Mesothelial cell of epicardium (in vitro differentiated cells): ENCODE measurements at places on chromosomes 13 and 19.

GRCh38 chr13:31887286-31887685 lies 144.3 kb upstream of the FRY start:
- peaks cover 46% of the 10 kb centered on the region for H3K4me1 ChIP-seq
- peak overlapping the region; percentile 30 for H3K27ac ChIP-seq

- no peak overlapping the region for H3K4me3 ChIP-seq
- no peaks in the 10 kb centered on the region for H3K4me1 ChIP-seq
- DNase-seq: no peak
- no peaks in the 10 kb centered on the region for H3K36me3 ChIP-seq
- peaks cover 8% of the 10 kb centered on the region for H3K27me3 ChIP-seq
Measured at GRCh38 chr19:41792513-41793413, 3.6 kb upstream of the CEACAM3 start.

DNA sequence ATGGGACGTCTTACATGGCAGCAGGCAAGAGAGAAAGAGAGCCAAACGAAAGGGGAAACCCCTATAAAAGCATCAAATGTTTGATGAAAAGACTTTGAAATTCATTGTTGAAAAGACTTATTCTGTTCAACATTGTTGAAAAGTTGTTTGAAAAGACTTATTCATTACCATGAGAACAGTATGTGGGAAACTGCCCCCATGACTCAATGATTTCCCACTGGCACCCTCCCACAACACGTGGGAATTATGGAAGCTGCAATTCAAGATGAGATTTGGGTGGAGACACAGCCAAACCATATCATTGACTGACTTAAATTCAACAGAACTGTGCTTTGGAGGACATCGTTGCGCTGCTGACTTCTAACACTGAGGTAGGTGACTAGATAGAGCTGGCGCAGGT lies 48.0 kb upstream of the RCBTB2 start:
- H3K27ac ChIP-seq: no peak overlapping the region
- no peaks in the 10 kb centered on the region for H3K27me3 ChIP-seq
- peaks cover 21% of the 10 kb centered on the region for H3K4me1 ChIP-seq

- peaks cover 62% of the 10 kb centered on the region for H3K27me3 ChIP-seq
- no peak overlapping the region for H3K27ac ChIP-seq
- H3K4me1 ChIP-seq: peaks cover 6% of the 10 kb centered on the region
- DNase-seq: peak; percentile 63
- no peak overlapping the region for H3K4me3 ChIP-seq
- H3K36me3 ChIP-seq: no peaks in the 10 kb centered on the region
Measured at GRCh38 chr19:18233224-18233825, 7.1 kb upstream of the PDE4C start.

- no peak overlapping the region for H3K27ac ChIP-seq
- no peaks in the 10 kb centered on the region for H3K4me1 ChIP-seq
- H3K27me3 ChIP-seq: no peaks in the 10 kb centered on the region
- H3K36me3 ChIP-seq: peaks cover 45% of the 10 kb centered on the region
Measured at GRCh38 chr13:45362939-45363338, 22.0 kb upstream of the TPT1 start.

GRCh38 chr13:111115965-111116521 lies 933 bp downstream of the ARHGEF7 start:
- no peaks in the 10 kb centered on the region for H3K36me3 ChIP-seq
- peak overlapping the region; percentile 90 for H3K27ac ChIP-seq
- H3K4me1 ChIP-seq: peaks cover 20% of the 10 kb centered on the region
- no peak for DNase-seq

- peaks cover 2% of the 10 kb centered on the region for H3K36me3 ChIP-seq
- H3K27me3 ChIP-seq: peaks cover 22% of the 10 kb centered on the region
- H3K4me3 ChIP-seq: no peak overlapping the region
Measured at GRCh38 chr19:3725121-3725520, 16.9 kb downstream of the TJP3 start.

- H3K36me3 ChIP-seq: no peaks in the 10 kb centered on the region
- no peak for DNase-seq
Measured at GRCh38 chr13:40329781-40330485, 336.5 kb downstream of the FOXO1 start.

- no peaks in the 10 kb centered on the region for H3K36me3 ChIP-seq
- DNase-seq: no peak
- peaks cover 26% of the 10 kb centered on the region for H3K4me1 ChIP-seq
- no peak overlapping the region for H3K4me3 ChIP-seq
Measured at GRCh38 chr13:50366488-50367174, 351.4 kb downstream of the KCNRG start.

DNA sequence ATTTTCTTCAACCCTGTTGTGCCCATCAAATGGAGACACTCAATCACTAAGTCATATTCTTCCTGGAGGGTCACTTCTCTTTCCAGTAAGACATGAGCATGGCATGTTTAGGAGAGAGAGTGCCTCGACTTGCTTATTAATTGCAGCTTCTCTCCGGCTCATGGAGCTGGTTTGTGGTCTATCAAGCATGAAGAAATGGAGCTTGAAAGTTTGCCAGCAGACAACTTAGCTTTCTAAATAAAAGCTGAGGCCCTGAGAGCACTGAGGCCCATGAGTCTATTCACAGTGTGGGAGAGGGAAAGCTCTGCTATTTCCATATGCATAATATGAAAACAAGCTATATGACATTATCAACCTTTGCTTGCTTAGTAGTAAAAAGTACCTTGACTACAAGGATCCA lies 378.5 kb downstream of the FGF9 start:
- peaks cover under 1% of the 10 kb centered on the region for H3K4me1 ChIP-seq
- no peaks in the 10 kb centered on the region for H3K36me3 ChIP-seq
- no peak for DNase-seq
- H3K4me3 ChIP-seq: no peak overlapping the region

DNA sequence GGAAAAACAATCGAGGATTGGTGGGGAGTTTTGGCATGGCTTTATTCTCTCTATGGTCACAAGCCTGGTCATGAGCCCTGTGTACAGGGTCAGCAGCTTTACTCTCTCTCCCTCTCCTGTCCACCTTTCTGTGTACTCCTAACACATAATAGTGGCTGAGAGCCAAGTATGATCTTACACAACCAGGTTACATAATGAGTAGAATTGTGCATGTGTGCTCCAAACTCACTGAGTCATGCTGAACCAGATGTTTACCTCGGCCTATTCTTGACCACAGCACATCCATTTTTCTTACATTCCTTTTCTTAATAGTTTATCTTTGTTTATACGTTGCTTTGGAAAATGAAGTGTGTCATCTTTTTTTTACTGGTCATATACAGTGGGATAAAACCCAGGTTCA lies 53.1 kb downstream of the ZNF254 start:
- no peak for DNase-seq
- H3K4me3 ChIP-seq: no peak overlapping the region
- H3K36me3 ChIP-seq: peaks cover 68% of the 10 kb centered on the region
- no peaks in the 10 kb centered on the region for H3K27me3 ChIP-seq
- H3K27ac ChIP-seq: no peak overlapping the region

DNA sequence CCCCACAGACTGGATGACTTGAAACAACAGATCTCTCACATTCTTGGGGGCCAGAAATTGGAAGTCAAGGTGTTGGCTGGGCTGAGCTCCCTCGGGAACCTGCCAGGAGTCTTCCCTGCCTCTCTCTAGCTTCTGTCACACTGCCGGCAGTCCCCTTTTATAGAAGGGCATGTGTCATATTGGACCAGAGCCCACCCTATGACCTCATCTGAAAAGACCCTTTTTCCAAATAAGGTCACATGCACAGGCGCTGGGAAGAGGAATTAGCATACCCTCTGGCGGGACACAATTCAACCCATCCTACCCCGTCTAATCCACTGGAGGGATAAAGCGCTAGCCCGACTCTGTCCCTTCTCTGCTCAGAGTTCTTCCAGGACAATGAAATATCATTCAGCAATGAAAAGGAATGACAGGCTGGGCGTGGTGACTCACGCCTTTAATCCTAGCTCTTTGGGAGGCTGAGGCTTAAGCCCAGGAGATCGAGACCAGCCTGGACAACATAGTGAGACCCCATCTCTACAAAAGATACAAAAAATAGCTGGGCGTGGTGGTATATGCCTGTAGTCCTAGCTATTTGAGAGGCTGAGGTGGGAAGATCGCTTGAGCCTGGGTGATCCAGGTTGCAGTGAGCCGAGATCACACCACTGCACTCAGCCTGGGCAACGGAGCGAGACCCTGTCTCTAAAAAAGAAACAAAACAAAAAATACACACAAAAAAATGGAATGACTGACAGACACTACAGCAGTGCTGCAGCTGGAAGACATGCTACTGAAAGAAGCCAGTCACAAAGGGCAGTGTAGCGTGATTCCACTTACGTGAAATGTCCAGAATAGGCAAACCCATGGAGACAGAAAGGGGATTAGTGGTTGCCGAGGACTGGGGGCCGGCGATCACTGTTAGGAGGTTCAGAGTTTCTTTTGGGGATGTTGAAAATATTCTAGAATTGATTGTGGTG lies 28.5 kb downstream of the MEIS3 start:
- H3K36me3 ChIP-seq: no peaks in the 10 kb centered on the region
- no peak for DNase-seq
- no peak overlapping the region for H3K4me3 ChIP-seq
- H3K27ac ChIP-seq: no peak overlapping the region
- H3K27me3 ChIP-seq: peaks cover 12% of the 10 kb centered on the region

GRCh38 chr19:6540918-6541689 lies 10.3 kb downstream of the TNFSF9 start:
- peaks cover 14% of the 10 kb centered on the region for H3K27me3 ChIP-seq
- no peak for DNase-seq
- no peak overlapping the region for H3K27ac ChIP-seq
- no peak overlapping the region for H3K4me3 ChIP-seq
- no peaks in the 10 kb centered on the region for H3K4me1 ChIP-seq
- H3K36me3 ChIP-seq: no peaks in the 10 kb centered on the region

- no peak for DNase-seq
- peaks cover 5% of the 10 kb centered on the region for H3K4me1 ChIP-seq
- peaks cover 35% of the 10 kb centered on the region for H3K27me3 ChIP-seq
- no peak overlapping the region for H3K4me3 ChIP-seq
- no peaks in the 10 kb centered on the region for H3K36me3 ChIP-seq
- no peak overlapping the region for H3K27ac ChIP-seq
Measured at GRCh38 chr13:109790942-109791605, 4.7 kb upstream of the IRS2 start.

- peaks cover 12% of the 10 kb centered on the region for H3K36me3 ChIP-seq
- H3K4me1 ChIP-seq: peaks cover 32% of the 10 kb centered on the region
- H3K27ac ChIP-seq: peak overlapping the region; percentile 92
- no peaks in the 10 kb centered on the region for H3K27me3 ChIP-seq
- no peak for DNase-seq
Measured at GRCh38 chr19:15252398-15253018, 20.3 kb upstream of the EPHX3 start.

GRCh38 chr13:47184321-47184720 lies 287.5 kb upstream of the HTR2A start:
- DNase-seq: no peak
- H3K4me3 ChIP-seq: no peak overlapping the region
- H3K27me3 ChIP-seq: no peaks in the 10 kb centered on the region
- H3K36me3 ChIP-seq: no peaks in the 10 kb centered on the region
- H3K4me1 ChIP-seq: peaks cover 18% of the 10 kb centered on the region

DNA sequence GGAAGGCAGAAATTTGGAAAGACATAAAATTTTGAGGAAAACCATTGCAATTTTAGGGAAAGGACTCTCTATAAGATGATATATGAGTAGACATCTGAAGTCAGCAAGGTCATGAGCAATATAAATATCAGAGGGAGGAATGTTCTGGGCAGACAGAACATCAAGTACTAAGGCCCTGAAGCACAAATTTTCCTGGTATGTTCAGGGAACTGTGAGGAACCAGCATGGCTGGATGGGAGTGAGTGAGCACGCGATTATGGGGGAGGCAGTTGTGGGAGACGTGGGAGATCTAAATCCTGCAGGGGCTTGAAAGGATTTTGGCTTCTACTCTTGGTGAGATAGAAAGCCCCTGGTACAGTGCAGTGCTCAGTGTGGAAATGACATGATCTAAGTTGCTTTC lies 112.0 kb downstream of the TBC1D4 start:
- DNase-seq: no peak
- H3K27ac ChIP-seq: no peak overlapping the region
- H3K27me3 ChIP-seq: no peaks in the 10 kb centered on the region
- H3K4me3 ChIP-seq: no peak overlapping the region

DNA sequence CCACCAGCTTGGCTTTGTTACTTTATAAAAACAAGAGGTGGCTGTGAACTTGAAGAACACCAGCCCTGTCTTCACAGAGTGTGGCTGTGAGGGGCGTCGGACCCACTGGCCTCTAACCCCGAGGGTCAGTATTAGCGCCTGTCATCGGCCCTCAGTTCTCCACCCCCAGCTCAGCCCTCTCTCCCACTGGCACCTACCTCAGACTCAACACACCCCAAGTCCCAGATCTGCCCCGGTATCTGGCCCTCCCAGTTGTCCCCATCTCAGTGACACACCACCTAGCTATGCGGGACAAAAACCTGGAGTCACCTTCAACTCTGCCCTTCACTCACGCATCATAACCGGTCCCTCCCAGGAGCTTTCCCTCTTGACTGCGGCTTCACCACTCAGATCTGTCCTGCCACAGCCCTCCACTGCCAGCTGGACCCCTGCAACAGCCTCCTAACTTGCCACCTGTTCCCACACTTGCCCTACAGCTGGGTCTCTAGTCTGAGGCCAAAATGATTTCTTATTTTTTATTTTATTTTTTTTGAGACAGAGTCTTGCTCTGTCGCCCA lies 45.4 kb downstream of the PEPD start:
- H3K4me1 ChIP-seq: peaks cover 22% of the 10 kb centered on the region
- no peaks in the 10 kb centered on the region for H3K27me3 ChIP-seq
- H3K4me3 ChIP-seq: no peak overlapping the region
- H3K36me3 ChIP-seq: peaks cover 47% of the 10 kb centered on the region
- no peak for DNase-seq
- H3K27ac ChIP-seq: no peak overlapping the region

DNA sequence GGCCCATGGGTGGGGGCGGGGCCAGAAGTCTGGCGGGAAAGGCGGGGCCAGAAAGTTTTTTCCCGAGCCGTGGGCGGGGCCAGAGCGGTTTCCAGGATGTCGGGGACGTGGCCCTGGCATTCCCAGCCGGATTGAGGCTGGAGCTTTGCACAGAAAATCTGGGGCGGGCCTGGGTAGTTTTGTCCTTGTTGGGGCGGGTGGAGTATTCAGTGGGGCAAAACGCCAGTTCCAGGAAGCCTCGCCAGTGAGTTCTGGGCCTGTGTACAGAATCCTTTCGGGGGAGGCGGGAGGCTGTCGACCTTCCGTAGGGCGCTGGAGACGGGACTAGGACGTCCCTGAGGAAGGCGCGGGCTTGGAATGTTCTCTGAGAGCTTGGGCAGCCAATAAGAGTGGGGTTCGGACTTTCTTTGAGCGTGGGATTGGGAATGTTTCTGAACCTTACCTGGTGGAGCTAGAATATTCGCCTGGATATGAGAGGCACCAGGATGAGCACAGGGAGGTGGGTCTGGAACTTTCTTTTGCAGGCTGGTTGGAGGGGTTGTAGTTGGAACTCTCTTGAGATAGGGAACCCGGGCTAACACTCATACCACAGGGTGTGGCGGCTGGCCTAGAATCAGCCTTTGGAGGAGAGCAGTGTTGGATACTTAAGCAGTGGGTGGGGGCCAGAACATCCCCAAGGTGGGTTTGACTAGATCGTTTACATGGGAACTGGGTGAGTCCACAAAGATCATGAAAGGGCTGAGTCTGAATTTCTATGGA lies 1.3 kb downstream of the CCDC9 start:
- DNase-seq: no peak
- peak overlapping the region; percentile 99 for H3K27ac ChIP-seq
- H3K27me3 ChIP-seq: no peaks in the 10 kb centered on the region
- peak overlapping the region; percentile 78 for H3K4me3 ChIP-seq
- H3K4me1 ChIP-seq: peaks cover 24% of the 10 kb centered on the region
- peaks cover 32% of the 10 kb centered on the region for H3K36me3 ChIP-seq

- H3K36me3 ChIP-seq: no peaks in the 10 kb centered on the region
- no peaks in the 10 kb centered on the region for H3K27me3 ChIP-seq
- no peak overlapping the region for H3K27ac ChIP-seq
- no peak overlapping the region for H3K4me3 ChIP-seq
- DNase-seq: no peak
Measured at GRCh38 chr13:74641586-74641985, 507.4 kb upstream of the KLF12 start.
